A172 (cell line): ENCODE measurements at places on chromosomes 1 and 21. TPM values are rescaled to one million over a fixed set of nuclear protein-coding genes. Genes with fewer than 3 reads are reported as not detected.

Gene CLDN14
- total RNA-seq, result not detected in 2 replicates

DNA sequence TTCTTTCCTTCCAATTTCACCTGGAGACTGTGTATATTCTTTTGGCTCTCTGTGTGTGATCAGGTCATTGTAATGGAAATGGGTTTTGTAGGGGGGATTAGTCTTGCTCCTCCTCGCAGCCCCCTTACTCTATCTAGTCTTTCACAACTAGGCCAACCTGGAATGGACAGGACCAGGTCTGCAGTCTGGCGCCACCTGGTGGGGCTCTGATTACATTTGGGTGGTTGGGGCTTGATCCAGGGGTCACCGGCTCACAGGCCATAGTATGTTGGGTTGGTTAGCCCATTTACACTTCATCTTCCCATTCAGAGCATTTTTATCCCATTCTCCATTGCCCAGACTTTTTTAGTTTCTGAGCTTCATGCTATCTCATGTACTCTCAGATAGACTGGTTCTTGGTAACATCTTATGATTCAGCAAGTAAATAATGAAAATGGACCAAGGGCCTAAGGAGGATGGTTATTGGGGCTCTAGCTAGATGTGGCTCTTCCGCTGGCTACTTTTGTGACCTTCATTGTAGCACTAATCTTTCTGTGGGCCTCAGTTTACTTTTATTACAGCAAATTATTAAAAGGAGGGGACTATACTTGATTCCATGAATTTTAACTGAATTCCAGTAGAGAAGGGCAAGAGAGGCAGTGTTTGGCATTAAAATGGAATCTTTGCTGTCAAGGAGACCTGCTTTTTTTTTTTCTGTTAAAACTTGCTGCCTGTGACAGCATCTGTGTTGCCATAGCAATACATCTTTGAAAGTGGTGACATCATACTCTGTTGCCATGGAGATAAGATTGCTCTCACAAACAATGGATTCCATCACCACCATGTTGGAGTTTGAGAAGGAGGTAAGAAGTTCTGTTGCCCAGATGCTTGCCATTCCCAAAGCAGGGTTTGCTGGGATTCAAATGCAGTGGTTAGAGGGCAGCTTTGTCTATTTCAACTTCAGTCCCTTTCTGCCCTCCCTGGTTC is 150.1 kb downstream of the PLXNA2 start:
- DNase-seq, result peak; percentile 65

- DNase-seq, result peak; percentile 53
Measured at GRCh38 chr21:15729674-15730483, at the start of gene USP25. USP25 (plus strand) TSS chr21:15729982; CDS start chr21:15730394, 412 bp downstream.

DNA sequence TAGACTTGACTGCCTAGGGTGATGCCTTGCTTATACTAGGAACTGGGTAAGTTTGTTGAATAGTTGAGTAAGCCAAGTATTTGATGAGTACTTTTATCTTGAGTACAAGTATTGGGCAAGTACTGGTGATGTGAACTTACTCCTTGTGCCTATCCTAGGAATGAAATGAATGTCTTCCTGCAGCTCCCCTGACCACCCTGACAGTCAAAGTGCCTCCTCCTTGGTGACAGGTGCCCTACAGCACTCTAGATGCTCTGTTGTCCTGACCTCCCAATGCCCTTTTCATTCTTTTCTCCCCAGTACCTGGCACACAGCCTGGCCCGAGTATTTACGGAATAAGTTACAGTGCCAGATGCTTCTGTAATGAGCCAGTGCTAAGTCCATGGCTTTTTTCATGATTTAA is 25.5 kb downstream of the PCSK9 start:
- peak; percentile 40 for DNase-seq

- no peak for DNase-seq
Measured at GRCh38 chr1:114609826-114610225, 28.4 kb upstream of the BCAS2 start.

DNA sequence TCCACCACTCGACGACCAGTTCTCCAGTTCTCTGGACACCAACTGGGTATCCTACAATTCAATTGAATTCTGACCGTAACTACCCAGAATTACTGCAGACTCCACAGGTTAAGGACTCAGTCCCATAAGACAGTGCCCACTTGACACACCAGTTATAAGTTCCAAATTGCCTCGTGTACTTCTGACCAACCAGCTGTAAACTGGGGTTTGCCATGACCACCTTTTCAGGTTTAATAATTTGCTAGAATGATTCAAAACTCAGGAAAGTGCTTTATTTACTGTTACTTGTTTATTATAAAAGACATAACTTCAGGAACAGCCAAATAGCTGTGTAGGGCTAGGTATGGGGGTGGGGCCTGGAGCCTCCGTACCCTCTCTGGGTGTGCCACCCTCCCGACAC is 15.3 kb downstream of the NUDC start:
- no peak for DNase-seq

GRCh38 chr1:238232084-238232710 is 341.5 kb upstream of the ZP4 start:
- no peak for DNase-seq

- DNase-seq, result no peak
Measured at GRCh38 chr21:41504030-41504429, 3.9 kb downstream of the TMPRSS2 start.

GRCh38 chr21:32687643-32688345 is 40.0 kb downstream of the SYNJ1 start:
- no peak for DNase-seq

DNA sequence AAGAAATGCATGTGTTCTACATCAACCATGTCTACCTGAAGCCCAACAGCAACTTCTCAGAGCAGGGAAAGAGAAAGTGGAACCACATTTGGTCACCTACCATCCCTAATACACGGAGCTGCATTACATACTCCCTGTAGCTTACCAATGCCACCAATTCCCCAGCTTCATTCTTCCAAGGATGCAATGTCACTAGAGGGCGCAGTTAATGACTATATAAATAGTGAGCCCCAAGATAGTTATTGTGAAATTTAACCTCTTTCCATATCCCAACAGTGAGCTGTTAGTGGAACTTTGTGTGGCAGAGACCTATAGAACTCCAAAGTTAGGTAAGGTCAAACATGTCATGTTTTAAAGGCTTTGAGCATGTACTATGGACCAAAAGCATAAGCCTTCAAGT is 618.3 kb downstream of the SMYD3 start:
- DNase-seq, result peak; percentile 55

DNA sequence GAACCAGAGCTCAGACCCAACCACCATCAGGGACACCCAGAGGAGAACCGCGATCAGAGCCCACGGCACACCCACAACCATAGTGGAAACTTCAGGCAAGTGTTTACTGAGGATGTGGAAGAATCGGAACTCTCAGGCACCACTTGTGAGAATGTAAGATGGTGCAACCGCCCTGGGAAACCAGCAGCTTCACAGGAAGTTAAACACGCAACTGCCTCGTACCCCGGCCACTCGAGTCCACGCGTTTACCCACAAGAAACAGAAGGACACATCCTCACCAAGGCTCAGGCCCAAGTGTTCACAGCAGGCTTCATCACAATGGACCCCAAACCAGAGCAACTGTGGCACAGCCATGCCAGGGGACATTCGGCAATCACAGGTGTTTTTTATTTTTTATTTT is 51.4 kb upstream of the COL6A2 start:
- DNase-seq, result no peak

Gene CFAP45
- total RNA-seq, result 2.4 and 3.7 TPM in 2 replicates

GRCh38 chr1:205447457-205448341 is 8.1 kb downstream of the BLACAT1 start:
- DNase-seq, result no peak

- no peak for DNase-seq
Measured at GRCh38 chr1:52641307-52641706, 8.3 kb downstream of the SHISAL2A start.

DNA sequence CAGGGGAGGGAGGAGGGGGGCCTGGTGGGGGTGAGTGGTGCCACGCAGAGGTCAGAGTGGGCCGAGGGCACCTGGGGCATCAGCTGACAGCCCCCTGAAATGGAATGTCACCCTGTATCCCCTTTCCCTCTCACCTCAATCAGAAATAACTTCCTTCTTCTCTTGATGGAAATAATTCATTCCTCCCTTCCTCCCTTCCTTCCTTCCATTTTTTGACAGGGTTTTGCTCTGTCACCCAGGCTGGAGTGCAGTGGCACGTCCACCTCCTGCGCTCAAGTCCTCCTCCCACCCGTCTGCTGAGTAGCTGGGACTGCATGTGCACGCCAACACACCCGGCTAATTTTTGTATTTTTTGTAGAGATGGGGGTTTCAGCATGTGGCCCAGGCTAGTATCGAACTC is 48.4 kb upstream of the LRRC3 start:
- DNase-seq, result no peak

GRCh38 chr21:44360159-44360558 is 6.7 kb downstream of the TRPM2 start:
- DNase-seq, result no peak

Gene SON
- total RNA-seq, result 82.9 and 106 TPM in 2 replicates

GRCh38 chr1:9657521-9658032 is 6.0 kb downstream of the PIK3CD start:
- no peak for DNase-seq

DNA sequence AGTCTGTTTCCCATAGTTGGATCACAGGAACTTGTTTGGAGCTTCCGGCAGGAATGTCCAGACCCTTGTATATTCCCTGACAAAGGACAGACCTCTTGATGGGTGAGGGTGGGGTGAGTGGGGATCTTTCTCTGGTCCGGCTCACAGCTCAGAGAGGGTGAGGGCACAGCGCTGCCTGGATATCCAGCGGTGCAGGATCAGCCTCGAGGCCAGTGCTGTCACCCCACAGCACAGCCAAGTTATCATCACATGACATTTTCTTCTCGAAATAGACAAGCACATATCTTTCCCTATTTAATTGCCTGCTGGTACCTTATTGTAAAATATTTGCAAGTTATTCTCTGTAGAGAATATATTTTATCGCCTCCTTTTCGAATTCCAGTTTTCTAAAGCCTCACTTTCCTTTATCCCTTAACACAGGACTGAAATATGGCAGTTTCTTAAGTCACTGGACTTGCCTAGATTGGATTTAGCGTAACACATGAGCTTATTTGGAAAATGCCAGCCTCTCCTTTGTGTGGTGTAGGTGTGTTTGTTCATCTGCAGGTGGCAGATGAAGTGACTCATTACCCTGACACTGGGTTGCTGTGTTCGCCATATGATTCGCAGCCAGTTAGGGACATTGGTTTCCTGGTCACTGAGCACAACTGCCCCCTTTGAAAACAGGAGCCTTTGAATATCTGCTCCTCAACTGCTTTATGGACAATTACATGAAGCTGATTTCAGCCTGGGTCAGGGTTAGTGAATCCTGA is 21.4 kb downstream of the CLIC6 start:
- DNase-seq, result peak; percentile 23

DNA sequence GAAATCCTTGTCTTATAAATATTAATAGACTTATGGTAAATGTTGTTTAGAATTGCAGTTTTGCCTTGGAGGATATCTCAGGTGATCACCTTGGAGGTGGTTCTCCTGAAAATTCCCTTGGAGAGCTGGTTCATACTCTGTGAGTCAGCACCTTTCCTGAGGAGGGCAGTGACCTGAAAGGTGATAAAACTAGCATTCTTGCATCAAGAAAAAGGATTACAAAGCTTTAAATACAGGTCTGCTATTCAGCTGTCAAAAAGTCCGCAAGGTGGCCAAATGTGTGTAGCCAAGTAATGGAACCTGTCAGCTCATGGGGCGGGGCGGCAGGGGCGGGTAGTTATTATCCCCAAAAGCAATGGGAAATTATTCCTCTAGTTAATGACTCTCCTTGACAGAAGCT is 52.8 kb upstream of the EDARADD start:
- DNase-seq, result no peak

Gene ADGRB2
- total RNA-seq, result 11.3 and 20.9 TPM in 2 replicates

Gene A3GALT2
- total RNA-seq, result not detected in 2 replicates

Gene RHD
- not detected in 2 replicates for total RNA-seq

- no peak for DNase-seq
Measured at GRCh38 chr1:1183221-1183747, 9.6 kb downstream of the TTLL10 start.

DNA sequence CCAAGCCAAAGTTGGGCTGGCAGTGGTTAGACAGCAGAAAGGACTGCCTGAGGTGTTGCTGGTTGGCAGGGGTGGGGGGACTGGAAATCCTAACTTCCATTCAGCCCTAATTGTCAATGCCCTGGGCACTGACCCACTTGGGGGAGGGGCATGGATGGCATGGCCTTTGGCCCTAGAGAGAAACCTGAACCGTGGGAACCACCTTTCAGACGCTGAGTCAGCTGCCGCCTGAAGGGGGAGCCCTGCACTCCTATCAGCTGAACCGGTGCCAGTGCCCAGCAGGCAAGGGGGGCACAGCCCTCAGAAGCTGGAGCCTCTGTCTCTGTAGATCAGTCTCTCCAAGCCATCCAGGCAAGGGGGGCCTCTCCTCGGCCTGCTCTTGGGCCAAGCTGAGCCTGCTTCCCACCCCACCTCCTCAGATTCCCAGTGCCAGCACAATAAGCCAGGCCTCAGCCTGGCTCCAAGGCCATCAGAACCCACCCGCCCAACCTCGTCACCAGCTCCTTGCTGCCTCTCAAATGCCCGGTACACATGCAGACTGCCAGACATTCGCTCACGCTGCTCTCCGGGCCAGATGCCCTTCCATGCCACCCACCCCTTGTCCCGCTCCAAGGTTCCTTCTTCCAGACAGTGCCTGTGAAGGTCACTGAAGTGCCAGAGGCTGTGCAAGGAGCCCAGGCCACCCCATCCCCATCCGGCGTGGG is 11.6 kb downstream of the TINAGL1 start:
- peak; percentile 74 for DNase-seq

Gene MRAP
- not detected in 2 replicates for total RNA-seq

- no peak for DNase-seq
Measured at GRCh38 chr21:33238146-33238545, 8.4 kb downstream of the IFNAR2 start.

DNA sequence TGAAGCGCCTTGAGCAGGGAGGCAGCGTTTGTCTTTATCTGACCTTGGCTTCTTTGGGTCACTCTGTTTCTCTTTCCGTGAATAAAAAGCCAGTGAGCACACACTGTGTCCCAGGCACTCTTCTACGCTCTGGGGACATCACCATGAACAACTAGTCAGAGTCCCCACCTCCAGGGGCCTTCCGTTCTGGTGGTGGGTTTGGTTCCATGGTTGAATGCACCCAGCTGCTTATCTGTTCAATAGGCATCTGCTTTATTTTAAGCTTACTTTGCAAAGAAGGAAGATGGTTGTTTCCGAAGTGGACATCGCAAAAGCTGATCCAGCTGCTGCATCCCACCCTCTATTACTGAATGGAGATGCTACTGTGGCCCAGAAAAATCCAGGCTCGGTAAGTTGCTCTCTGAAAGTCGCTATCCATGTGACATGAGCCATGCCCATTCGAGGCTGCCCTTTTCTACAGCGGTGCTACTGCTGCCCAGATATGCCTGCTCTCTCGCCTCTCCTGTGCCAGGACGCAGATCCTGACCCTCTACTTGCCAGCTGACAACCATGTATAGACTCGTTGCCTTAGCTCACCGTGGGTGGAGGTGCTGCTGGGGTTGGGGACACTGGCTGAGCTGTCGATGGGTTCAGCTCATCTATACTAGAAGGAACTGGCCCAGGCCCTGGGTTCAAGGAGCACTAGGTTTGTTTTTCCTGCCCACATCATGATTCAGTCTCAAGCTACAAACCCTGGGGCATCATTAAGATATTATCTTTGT is 5.9 kb downstream of the MX1 start:
- no peak for DNase-seq

Gene BMP8B
- 0.26 and 0.55 TPM in 2 replicates for total RNA-seq
